CD8-positive, alpha-beta memory T cell (primary cell): ENCODE measurements at places on chromosomes 6 and 20.

GRCh38 chr6:42387336-42387735 is 64.4 kb downstream of the TRERF1 start:
- DNase-seq, result no peak

DNA sequence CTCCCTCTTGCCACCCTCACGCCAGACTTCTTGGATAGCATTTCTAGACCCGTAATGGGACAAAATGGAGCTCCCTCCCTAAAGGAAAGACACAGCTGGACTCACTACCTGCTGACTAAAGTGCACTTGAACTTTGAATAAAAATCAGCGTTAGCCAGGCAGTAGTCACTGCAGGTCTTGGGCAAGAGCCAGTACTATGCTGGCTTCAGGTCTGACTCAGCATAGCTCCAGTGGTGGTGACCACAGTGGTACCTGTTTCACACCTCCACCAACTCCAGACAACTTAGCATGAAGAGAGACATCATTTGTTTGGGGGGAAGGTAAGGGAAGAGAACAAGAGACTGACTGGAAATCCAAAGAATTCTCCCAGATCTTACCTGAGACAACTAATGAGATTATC is 906.8 kb downstream of the GRIK2 start:
- DNase-seq, result no peak

- no peak for DNase-seq
Observed at GRCh38 chr6:141486942-141487341, 645.8 kb upstream of the GJE1 start.

DNA sequence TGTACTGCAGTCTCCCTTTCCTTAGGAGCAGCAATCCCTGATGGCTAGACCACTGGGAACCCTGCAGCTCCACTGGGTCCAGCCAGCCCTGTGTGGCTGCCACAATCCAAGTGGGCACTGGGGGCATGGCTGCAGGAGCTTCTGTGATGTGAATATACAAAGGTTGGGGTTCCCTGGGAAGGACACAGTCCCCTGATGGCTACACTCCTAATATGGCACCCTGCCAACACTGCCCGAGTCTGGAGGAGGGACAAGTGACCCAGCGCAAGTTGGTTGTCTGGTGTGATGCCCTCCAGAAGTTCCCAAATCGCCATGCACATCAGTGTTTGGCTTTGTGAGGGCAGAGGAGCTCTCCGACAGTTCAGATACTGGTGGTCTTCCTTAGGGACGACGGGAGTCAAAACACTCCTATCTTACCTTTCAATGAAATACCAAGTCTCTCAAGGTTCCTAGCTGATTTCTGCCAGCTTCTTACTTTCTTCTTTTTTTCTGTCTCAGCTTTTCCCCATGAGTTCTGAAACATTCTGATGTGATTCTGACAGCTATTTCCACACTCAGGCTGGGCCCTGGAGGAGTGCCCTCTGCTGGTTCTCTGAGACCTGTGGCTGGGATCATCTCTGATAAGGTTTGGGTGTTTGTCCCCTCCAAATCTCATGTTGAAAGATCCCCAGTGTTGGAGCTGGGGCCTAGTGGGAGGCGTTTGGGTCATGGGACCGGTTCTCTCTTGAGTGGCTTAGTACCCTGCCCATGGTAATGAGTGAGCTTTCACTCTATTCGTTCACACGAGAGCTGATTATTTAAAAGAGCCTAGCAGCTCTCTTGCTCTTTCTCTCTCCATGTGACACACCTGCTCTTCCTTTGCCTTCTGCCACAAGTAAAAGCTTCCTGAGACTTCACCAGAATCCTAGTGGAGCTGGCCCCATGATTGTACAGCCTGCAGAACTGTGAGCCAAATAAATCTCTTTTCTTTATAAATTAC is 15.5 kb upstream of the ZFP57 start:
- DNase-seq, result no peak

- peak; percentile 47 for DNase-seq
Observed at GRCh38 chr6:27312146-27312949, at the start of gene POM121L2. Gene POM121L2, minus strand, starts transcription at chr6:27312273. Its CDS starts 103 bp downstream, at chr6:27312170.

GRCh38 chr6:29295623-29296022 is 5.9 kb upstream of the OR14J1 start:
- DNase-seq, result no peak

GRCh38 chr20:44610313-44610962 is 28.1 kb downstream of the PKIG start:
- peak; percentile 68 for DNase-seq

GRCh38 chr20:24577271-24577909 is 108.0 kb downstream of the SYNDIG1 start:
- DNase-seq, result no peak

DNA sequence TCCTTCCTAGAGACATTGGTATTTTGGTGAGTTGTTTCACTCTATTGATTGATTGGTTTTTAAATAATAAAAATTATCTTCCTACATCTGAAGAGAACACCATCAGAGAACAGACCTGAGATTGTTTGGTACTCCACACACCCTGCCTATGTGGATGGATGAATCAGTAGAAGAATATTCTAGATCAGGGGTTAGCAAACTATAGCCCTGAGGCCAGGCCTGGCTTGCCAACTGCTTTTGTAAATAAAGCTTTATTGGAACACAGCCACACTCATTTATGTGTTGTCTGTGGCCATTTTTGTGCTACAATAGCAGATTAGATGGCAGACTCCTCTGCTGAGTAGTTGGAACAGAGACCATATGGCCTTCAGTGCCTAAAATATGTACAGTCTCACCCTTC is 139.6 kb upstream of the INSM1 start:
- DNase-seq, result no peak

- no peak for DNase-seq
Observed at GRCh38 chr20:38867062-38867359, 59.2 kb upstream of the FAM83D start.

- DNase-seq, result no peak
Observed at GRCh38 chr6:140663772-140664171, 1289.3 kb upstream of the CITED2 start.

- DNase-seq, result no peak
Observed at GRCh38 chr6:84652356-84653026, 111.9 kb downstream of the TBX18 start.

- no peak for DNase-seq
Observed at GRCh38 chr20:52168116-52168515, 23.5 kb downstream of the ZFP64 start.

- DNase-seq, result no peak
Observed at GRCh38 chr6:36227379-36228228, 31.1 kb downstream of the BRPF3 start.

DNA sequence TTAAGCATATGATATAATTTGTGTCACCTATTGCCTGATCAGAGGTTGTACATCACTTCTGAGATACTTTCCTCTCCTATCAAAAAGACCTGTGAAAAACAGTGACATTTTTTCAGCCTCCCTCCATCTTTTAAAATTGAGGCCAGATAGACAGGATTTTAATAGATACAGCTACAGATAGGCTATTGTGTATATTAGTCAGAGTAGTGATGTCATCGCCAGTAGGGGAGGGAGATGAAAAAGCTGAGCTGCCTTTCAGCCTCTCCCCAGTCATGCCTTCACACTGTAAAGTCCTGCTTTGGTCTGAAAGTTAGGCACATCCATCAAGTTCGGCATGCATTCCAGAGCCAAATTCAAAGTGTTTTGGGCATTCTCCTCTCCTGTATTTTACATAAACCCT is 7.9 kb upstream of the PABPC1L start:
- DNase-seq, result no peak

- DNase-seq, result peak; percentile 20
Observed at GRCh38 chr6:166313255-166314070, 5.3 kb upstream of the PRR18 start.

- DNase-seq, result no peak
Observed at GRCh38 chr6:119495230-119495683, 145.7 kb upstream of the MAN1A1 start.

GRCh38 chr6:169398342-169399105 is 144.9 kb upstream of the THBS2 start:
- no peak for DNase-seq
